ENCODE measurements at places on chromosomes 3 and 15.

DNA sequence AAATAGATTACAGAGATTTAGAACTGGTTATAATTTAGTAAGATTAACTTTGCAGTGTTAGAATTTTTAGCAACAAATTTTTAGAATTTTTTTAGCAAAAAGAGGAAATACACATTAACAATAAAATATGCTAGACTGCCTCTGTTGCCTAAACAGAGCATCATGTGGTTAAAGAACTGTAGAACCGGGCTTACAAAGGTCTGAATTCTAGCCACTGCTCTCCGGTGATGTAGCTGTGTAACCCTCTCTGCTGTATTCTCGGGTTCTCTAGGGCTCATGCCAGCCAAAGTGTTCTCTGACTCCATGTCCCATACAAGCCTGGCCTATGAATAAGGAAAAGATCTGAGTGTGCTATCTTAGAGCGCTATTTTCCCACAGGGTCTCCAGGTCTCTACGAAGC, 2.9 kb upstream of the P2RY12 start:
- DNase-seq, result no peak

DNA sequence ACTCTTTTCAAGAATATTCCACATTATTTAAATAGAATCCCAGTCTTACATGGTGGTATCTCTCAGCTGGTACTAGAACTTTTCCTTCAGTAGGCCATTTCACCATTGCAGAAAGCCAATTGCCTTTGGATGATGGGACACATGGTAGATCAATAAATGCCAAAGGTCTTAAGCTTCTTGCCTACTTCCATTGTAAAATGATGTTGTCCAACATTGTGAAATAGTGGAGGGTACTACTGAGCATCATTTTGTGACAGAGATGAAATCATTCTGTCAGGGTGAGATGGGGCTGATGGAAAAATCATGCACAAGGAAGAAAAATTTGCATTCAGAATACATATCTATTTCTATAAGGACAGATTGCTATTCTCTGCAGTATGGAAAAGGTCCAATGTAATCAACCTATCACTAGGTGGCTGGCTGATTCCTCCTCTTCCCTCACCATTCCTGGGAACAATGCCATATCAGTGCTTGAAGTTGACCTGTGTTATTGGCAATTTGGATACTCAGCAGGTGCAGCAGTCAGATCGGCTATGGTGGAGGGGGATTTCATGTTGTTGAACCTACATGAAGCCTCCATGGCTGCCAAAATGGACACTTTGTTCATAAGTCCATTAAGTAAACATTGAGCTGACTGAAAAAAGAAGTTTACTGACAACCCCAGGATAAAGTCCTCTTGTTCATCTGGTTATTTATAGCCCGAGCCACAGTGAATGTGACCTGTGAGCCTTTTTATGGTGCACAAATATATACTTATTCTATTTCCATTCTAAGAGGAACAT, 596.9 kb upstream of the ARPP21 start:
- DNase-seq, result no peak

DNA sequence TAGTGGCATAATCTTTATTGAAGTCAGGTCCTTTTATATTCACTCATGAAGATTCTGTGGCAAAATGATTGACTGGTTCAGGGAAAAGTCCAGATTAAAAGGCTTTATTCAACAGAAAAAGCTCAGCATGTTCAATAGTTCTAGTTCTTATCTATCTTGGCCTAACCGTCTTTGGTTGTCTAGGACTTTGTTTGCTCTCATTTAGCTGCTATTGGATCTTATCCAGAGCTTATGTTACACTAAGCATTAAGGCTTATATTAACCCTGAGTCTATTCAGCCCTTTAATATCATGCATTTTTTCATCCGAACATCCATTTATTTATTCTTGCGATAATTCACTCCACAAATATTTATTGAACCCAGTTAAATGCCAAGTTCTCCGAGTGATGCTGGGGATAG, 601.0 kb upstream of the SGO1 start:
- DNase-seq, result no peak

GRCh38 chr3:187456250-187456649, 88.1 kb downstream of the RTP4 start:
- DNase-seq, result peak; percentile 61

DNA sequence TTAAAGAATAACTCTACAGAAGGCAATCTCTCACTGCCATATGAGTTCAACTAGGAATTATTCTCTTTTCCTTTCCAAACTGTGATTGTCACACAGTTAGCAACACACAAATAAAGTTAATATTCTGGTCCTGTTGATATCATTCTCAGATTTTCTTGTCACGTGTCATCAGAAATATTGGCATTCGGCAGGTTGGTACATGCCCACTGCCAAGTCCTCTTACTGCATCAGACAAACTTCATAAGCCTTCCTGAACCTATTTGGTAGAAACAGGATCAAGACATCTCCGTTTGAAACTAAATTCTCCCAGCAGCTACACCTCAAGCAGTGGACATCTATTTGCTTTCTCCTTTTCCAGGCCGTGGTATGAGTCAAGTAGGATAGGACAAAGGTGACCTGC, 177.9 kb upstream of the SOX2 start:
- DNase-seq, result no peak

- DNase-seq, result no peak
Observed at GRCh38 chr3:195058336-195059005, 212.5 kb downstream of the XXYLT1 start.

DNA sequence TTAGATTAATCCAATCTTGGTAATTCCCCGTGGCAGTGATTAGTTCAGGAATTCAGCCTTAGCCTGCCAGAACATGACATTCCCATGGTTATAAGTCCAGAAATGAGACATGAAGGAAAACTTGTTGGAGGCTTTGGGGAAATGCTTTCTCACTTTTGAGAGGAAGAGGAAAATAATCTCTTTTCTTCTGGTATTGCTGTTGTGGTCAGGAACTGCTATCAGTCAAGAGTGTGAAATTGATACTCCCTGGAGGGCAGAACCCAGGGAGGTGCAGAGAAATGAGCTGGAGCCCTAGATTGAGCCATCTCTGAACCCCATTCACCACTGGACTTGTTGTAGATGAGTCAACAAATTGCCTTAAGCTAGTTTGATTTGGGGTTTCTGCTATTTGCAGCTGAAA, 38.6 kb upstream of the APH1B start:
- DNase-seq, result no peak

- DNase-seq, result no peak
Observed at GRCh38 chr3:197027151-197027895, 2.3 kb downstream of the MELTF start.

DNA sequence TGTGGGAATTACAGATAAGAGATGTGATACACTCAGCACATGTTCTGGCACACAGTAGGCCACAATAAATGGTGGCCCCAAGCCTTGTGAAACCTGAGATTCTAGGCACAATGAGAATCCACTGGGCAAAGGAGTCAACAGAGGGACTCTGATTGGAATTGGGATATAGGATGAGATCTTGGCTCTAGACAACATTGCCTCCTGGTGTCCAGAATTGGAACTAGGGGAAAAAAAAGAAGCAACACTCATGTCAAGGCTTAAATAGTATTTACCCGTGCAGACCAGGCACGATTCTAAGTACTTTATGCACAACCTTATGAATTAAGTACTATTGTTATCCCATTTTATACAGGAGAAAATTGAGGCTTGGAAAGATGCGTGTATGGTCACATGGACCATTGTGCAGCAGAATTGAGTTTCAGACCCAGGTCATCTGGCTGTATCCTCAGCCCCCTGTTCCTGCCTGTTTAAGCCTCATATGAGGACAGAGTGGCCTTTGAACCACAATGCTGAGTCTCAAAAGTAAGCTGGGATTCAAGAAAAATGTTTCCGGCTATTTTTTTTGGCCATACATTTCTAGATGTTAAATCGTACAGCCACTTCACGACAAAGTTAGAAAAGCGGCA, 124.8 kb downstream of the SV2B start:
- peak; percentile 61 for DNase-seq

GRCh38 chr3:53547327-53547726, 52.9 kb downstream of the CACNA1D start:
- DNase-seq, result no peak

GRCh38 chr15:53880357-53880756, 97.9 kb upstream of the UNC13C start:
- DNase-seq, result no peak

GRCh38 chr15:96088650-96089049, 241.8 kb upstream of the NR2F2 start:
- peak; percentile 26 for DNase-seq

GRCh38 chr15:45914425-45914824, 279.6 kb downstream of the SQOR start:
- DNase-seq, result no peak

DNA sequence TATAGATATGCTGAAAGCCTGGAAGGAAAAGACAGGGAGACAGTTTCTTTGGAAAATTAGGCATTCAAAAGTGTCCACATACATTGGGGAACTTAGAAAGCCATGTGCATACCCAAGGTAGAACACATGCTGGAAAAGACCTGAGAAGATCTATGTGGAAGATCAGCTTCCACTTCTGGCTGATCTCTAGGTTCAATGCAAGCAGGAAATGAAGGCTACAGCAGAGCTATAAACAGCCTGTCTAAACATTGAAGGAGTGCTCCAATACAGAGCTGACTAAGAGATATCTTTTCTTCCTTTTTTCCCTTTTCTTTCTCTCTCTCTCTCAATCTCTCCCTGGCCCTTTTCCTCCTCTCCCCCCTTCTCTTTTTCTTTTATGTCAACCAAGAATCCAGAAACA, 73.6 kb upstream of the TCF12 start:
- no peak for DNase-seq

GRCh38 chr3:196079682-196080081, 2.2 kb downstream of the TFRC start:
- no peak for DNase-seq

DNA sequence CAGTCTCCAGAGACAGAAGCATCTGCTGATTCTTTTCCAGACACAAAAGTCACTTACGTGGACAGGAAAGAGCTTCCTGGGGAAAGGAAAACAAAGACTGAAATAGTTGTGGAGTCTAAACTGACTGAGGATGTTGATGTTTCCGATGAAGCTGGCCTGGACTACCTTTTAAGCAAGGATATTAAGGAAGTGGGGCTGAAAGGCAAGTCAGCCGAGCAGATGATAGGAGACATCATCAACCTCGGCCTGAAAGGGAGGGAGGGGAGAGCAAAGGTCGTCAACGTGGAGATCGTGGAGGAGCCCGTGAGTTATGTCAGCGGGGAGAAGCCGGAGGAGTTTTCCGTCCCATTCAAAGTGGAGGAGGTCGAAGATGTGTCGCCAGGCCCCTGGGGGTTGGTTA, 25.4 kb downstream of the SYNM start:
- DNase-seq, result no peak

DNA sequence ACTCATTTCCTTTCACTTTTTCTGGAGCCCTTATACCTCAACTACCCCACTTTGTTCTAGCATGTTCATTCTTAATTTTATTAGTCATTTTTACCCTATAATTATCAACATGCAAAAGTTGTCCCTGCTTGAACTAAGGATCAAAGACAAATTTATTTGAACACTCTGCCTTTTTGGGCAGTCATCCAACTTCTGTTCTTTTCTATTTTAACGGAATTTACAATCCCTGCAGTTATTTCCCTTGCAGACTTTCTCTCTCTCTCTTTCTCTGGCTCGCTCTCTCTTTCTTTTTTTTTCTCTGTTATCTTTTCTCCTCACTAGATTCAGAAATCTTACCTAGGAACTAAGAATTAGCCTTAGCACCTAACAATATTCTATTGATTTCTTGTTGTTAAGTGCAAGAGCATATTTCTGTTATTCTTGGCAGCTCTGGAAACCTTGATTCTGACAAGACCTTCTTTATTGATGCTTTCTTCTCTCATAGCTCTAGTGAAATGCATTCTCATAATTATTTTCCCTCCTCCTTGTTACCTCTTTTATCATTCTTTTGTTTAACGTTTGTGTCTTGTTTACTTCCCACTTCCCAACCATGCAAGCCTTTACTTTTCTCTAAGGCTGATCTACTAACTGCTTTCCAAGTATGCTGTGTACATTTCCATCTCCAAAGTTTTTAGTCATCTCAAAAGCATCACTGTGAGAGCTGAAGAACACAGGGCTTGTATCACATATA, 951.6 kb downstream of the DIPK2A start:
- DNase-seq, result no peak

- no peak for DNase-seq
Observed at GRCh38 chr15:78272316-78272715, 8.0 kb downstream of the DNAJA4 start.

GRCh38 chr3:125140011-125140817, 72.3 kb downstream of the SLC12A8 start:
- no peak for DNase-seq

- DNase-seq, result no peak
Observed at GRCh38 chr3:137071104-137071503, 113.3 kb downstream of the IL20RB start.

- DNase-seq, result no peak
Observed at GRCh38 chr15:89836267-89837133, 21.8 kb upstream of the ANPEP start.

- DNase-seq, result peak; percentile 83
Observed at GRCh38 chr3:173397161-173398110, at the start of gene NLGN1. Gene NLGN1 (plus strand): TSS chr3:173397744.

DNA sequence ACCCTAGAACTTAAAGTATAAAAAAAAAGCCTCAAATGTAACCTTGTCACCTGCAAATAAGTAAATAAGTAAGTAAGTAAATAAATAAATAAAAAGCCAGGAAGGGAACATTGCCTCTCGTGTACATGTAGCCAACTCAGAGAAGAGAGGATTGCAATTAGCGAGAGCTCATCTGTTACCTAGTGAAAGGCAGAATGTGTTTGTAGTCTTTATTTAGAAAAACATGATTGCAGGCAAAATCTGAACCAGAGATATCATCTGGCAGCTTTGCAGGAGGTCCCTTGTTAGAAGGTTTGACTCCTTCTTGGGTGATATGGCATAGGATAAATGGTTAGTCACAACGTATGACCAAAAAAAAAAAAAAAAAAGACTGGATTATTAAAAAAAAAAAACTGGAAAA, 71.6 kb upstream of the SYN2 start:
- DNase-seq, result no peak

DNA sequence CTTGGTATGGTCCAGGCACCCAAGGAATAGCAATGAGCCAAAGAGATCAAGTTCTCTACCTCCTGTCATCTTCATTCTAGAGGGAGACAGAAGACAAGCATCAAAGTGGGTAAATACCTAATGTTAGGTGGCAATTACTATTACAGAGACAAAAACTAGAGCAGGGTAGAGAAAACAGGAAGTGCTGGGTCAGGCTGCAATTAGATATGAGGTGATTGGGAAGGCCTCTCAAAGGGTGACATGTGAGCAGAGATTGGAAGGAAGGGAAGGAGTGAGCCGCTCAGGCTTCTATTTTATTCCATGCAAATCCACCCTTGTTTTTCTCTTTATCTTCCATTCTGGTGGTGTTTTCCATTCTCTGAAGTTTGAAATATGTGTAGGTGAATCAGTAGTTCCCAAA, 37.4 kb downstream of the EBLN2 start:
- no peak for DNase-seq

GRCh38 chr3:125042725-125043406, 12.9 kb downstream of the HEG1 start:
- no peak for DNase-seq

GRCh38 chr15:99878835-99879234, 145.6 kb upstream of the LYSMD4 start:
- no peak for DNase-seq

- DNase-seq, result no peak
Observed at GRCh38 chr3:194139814-194140391, 4.0 kb downstream of the HES1 start.
